ENCODE measurements at places on chromosomes 7 and 10.
A peak's percentile ranks its signal among the peaks of the same experiment; 100 is the strongest.

- DNase-seq: no peak
Measured at GRCh38 chr7:26091933-26092332, 60.1 kb upstream of the NFE2L3 start.

- no peak for DNase-seq
Measured at GRCh38 chr7:143048827-143049226, 3.3 kb upstream of the OR6V1 start.

DNA sequence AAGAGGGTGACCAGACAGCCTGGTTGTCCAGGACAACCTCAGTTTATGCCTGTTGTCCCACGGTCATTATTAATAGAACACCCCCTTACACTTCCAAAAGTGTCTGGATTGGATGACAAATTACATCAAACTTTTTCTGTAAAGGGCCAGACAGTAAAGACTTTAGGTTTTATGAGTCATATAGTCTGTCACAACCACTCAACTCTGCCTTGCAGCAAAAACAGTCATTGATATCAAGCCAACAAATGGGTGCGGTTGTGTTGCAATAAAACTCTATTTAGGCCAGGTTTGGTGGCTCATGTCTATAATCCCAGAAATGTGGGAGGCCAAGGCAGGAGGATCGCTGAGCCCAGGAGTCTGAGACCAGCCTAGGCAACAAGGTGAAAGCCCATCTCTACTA is 66.7 kb upstream of the ATP6V0A4 start:
- peak; percentile 79 for DNase-seq

DNA sequence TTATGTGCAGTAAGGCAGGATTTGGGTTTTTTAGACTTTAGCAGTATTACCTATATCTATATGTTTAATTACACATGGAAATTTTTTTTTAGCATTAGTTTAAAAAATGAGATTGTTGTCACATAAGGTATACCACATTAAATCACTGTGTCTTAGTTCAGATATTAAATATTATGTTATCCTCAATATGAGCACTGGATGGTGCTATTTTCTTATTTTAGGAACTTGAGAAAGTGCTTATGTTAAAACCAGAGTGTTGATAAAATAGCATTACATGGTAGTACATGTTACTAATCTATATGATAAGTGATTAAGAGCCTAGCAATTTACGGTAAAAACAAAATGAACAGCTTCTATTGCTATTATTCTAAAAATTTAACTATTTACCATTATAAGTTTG is 28.8 kb downstream of the MIOS start:
- DNase-seq: peak; percentile 14

- peak; percentile 67 for DNase-seq
Measured at GRCh38 chr7:47968847-47969774, 10.3 kb downstream of the HUS1 start.

- peak; percentile 29 for DNase-seq
Measured at GRCh38 chr7:30974605-30975255, 11.0 kb downstream of the GHRHR start.

GRCh38 chr7:111198255-111198654 is 107.3 kb downstream of the LRRN3 start:
- DNase-seq: peak; percentile 99

- DNase-seq: no peak
Measured at GRCh38 chr7:6536262-6537260, 14.7 kb downstream of the GRID2IP start.

- DNase-seq: no peak
Measured at GRCh38 chr10:5711642-5712041, 27.0 kb downstream of the TASOR2 start.
